Left lung (tissue), 14 donors: ENCODE measurements at places on chromosomes 7 and 10. TPM values are rescaled to one million over a fixed set of nuclear protein-coding genes. Genes with fewer than 3 reads are reported as not detected.

DNA sequence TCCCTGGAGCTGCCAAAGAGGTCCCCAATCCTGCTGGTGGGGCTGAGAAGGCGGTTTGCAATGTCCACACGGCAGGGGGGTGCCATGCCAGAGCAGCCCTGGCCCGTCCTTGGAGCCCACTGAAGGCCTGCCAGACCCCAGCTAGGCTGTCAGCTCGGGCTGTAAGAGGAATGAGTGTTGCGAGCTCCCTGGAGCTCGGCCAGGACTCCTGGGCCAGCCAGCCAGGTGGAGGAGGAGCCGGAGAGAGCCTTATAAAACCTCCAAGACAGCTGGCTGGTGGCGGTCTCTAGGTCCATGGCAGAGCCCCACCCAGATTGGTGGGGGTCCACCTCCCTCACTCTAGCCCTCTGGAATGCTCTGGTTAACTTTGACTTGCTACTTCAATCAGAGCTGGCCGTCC, 55.1 kb upstream of the CALN1 start:
- DNase-seq: no peak
- no peak overlapping the region for H3K4me3 ChIP-seq
- H3K4me1 ChIP-seq: no peaks in the 10 kb centered on the region
- H3K27ac ChIP-seq: no peak overlapping the region
- no peaks in the 10 kb centered on the region for H3K36me3 ChIP-seq
- H3K27me3 ChIP-seq: no peaks in the 10 kb centered on the region

- H3K4me3 ChIP-seq: no peak overlapping the region
- DNase-seq: no peak
- no peaks in the 10 kb centered on the region for H3K36me3 ChIP-seq
- no peak overlapping the region for H3K27ac ChIP-seq
Observed at GRCh38 chr7:145624618-145625017, 492.0 kb upstream of the CNTNAP2 start.

- H3K27ac ChIP-seq: no peak overlapping the region
- no peaks in the 10 kb centered on the region for H3K27me3 ChIP-seq
- no peaks in the 10 kb centered on the region for H3K4me1 ChIP-seq
- no peaks in the 10 kb centered on the region for H3K36me3 ChIP-seq
Observed at GRCh38 chr7:123864966-123865365, 20.0 kb downstream of the HYAL4 start.

DNA sequence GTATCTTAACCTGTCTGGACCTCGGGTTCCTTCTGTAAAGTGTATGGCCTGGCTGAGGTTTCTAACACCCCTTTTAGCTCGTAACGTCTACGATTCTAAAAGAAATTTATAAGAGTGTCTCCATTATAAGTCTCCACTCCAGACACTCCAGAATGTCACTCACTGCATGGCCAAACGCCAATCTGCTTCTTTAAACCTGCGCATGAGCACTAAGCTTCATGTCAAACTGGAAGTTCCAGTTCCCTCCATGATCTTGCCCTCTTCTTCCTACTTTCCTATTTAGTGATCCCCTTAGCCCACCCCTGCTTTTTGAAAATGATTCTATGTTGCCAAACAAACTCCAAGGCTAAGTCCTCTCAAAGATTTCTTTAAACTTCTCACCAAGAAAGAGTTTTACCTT, 241.4 kb upstream of the NPVF start:
- H3K36me3 ChIP-seq: no peaks in the 10 kb centered on the region
- H3K27me3 ChIP-seq: no peaks in the 10 kb centered on the region
- no peak overlapping the region for H3K27ac ChIP-seq
- H3K4me1 ChIP-seq: no peaks in the 10 kb centered on the region
- no peak for DNase-seq

GRCh38 chr7:2151237-2151636, 81.5 kb downstream of the MAD1L1 start:
- no peak overlapping the region for H3K27ac ChIP-seq
- DNase-seq: no peak
- no peaks in the 10 kb centered on the region for H3K27me3 ChIP-seq
- H3K4me1 ChIP-seq: no peaks in the 10 kb centered on the region
- H3K4me3 ChIP-seq: no peak overlapping the region
- H3K36me3 ChIP-seq: no peaks in the 10 kb centered on the region

DNA sequence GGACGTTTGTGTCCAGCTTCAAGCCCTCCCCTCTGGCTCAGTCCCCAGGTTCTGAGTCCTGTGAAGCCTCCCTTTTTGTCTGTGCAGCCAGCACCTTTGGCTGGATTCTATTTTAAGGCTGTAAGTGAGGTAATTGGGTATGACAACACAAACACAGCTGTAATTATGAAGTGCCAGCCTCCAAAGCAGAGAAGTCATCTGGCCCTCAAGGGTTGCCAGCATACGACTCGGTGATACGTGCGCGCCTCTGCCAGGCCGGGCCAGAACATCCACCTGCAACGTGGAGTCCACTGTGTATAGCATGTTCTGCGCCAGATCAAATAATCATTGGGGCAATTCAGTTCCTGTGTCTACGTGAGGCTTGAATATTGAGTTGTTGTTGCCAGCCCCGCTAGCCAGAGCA, 6.7 kb upstream of the FAM180A start:
- H3K27me3 ChIP-seq: no peaks in the 10 kb centered on the region
- H3K27ac ChIP-seq: no peak overlapping the region
- DNase-seq: no peak
- H3K4me1 ChIP-seq: no peaks in the 10 kb centered on the region

The PLAU gene
- 26.6 TPM for total RNA-seq

The MICALL2 gene
- total RNA-seq: 40.1 TPM

DNA sequence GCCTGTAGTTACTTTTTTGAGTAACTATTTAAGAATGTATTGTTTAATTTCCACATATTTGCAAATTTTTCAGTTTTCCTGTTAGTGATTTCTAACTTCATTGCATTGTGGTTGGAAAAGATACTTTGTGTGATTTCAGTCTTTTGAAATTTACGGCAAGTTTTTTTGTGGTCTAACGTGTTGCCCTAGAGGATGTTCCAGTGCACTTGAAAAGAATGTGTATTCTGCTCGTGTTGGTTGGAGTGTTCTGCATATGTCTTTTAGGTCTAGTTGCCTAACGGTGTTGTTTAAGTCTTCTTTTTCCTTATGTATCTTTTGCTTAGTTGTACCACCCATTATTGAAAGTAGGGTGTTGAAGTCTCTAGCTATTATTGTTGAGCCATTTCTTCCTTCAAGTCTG, 59.7 kb downstream of the LCOR start:
- no peak overlapping the region for H3K4me3 ChIP-seq
- H3K36me3 ChIP-seq: no peaks in the 10 kb centered on the region
- H3K4me1 ChIP-seq: no peaks in the 10 kb centered on the region
- DNase-seq: no peak
- no peaks in the 10 kb centered on the region for H3K27me3 ChIP-seq

DNA sequence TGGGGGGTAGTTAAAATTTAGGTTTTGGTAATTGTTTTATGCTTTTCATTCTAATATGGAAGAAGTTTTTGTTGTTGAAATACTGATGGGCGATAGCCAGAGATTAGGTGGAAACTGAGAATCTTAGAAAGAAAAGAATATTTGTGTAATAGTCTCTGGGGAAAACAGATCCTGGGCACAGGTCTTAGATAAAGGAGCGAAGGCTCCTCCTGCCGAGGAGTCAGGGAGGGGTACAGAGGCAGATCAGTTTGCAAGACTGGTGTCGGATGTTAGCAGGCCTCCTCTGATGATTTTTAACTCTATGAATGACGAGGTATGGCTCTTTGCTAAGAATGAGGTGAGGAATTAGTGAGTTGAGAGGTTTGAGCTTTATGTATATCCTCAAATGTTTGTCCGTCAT, 339.7 kb downstream of the HGF start:
- H3K36me3 ChIP-seq: no peaks in the 10 kb centered on the region
- no peaks in the 10 kb centered on the region for H3K4me1 ChIP-seq
- H3K27ac ChIP-seq: no peak overlapping the region
- no peak for DNase-seq

GRCh38 chr7:24668927-24669635, 88.2 kb downstream of the GSDME start:
- H3K36me3 ChIP-seq: no peaks in the 10 kb centered on the region
- no peaks in the 10 kb centered on the region for H3K27me3 ChIP-seq
- no peak overlapping the region for H3K27ac ChIP-seq

DNA sequence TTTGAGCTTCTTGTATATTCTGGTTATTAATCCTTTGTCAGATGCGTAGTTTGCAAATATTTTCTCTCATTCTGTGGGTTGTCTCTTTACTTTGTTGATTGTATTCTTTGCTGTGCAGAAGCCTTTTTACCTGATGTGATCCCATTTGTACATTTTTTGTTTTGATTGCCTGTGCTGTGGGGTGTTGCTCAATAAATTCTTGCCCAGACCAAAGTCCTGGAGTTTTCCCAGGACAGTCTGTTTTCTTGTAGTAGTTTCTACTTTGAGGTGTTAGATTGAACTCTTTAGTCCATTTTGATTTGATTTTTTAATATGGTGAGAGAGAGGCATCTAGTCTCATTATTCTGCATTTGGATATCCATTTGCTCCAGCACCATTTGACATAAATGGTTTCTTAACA, 588.7 kb upstream of the MBL2 start:
- no peaks in the 10 kb centered on the region for H3K27me3 ChIP-seq
- H3K36me3 ChIP-seq: no peaks in the 10 kb centered on the region
- no peak for DNase-seq
- no peak overlapping the region for H3K27ac ChIP-seq

GRCh38 chr7:32941681-32942414, 15.4 kb upstream of the FKBP9 start:
- H3K4me3 ChIP-seq: peak overlapping the region; percentile 75
- no peaks in the 10 kb centered on the region for H3K27me3 ChIP-seq
- H3K4me1 ChIP-seq: peaks cover 9% of the 10 kb centered on the region
- H3K36me3 ChIP-seq: no peaks in the 10 kb centered on the region
- peak overlapping the region; percentile 96 for H3K27ac ChIP-seq
- peak; percentile 67 for DNase-seq

DNA sequence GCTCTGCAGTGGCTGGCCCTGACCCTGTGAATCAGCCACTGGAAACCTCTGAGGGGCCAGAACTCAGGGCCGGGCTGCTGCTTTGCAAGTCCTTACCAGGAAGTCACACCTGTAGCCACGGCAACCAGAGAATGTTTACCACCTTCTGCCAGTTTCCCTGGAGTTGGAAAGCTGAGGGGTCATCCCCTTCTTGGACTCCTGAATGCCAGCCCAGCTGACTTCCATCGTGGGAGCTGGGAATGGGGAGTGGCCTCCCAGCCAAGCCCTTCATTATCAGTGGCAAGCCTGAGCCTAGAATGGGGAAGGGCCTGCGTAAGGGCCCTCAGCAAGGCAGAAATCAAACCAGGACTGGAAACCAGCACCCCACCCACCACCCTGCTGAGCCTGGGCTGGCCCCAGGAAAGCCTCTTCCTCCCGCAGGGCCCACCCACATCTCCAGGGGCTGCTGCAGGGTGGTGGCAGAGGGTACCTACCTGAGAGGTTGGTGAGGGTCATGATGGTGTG, 6.5 kb upstream of the CRHR2 start:
- no peaks in the 10 kb centered on the region for H3K4me1 ChIP-seq
- peaks cover 10% of the 10 kb centered on the region for H3K27me3 ChIP-seq
- no peaks in the 10 kb centered on the region for H3K36me3 ChIP-seq

The TUBB8 gene
- total RNA-seq: not detected
